Activated CD8-positive, alpha-beta memory T cell treated with anti-CD3 and anti-CD28 coated beads, Interleukin-2, amount 10 ng/mL, durations not matched to agents 7 days and 5 days (primary cell): ENCODE measurements at places on chromosomes 11 and 22.

DNA sequence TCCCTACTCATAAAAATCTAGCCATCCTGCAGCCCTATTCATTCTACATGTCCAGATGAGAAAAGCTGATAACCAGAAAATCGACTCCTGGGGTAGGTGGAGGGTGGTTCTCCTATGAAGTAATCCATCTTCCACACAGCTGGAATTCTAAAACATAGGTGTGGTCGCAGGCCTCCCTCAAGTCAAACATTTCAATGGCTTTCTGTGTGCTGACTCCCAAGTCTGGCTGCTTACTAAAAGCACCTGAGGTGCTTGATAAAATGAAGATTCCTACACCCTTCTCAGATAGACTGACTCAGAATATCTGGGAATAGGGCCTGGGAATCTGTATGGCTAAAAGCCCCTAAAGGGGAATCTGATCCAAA, 26.1 kb downstream of the IRAG1 start:
- DNase-seq: no peak

- no peak for DNase-seq
These were observed 46.9 kb upstream of the PICALM start for GRCh38 chr11:86115542-86116385.

DNA sequence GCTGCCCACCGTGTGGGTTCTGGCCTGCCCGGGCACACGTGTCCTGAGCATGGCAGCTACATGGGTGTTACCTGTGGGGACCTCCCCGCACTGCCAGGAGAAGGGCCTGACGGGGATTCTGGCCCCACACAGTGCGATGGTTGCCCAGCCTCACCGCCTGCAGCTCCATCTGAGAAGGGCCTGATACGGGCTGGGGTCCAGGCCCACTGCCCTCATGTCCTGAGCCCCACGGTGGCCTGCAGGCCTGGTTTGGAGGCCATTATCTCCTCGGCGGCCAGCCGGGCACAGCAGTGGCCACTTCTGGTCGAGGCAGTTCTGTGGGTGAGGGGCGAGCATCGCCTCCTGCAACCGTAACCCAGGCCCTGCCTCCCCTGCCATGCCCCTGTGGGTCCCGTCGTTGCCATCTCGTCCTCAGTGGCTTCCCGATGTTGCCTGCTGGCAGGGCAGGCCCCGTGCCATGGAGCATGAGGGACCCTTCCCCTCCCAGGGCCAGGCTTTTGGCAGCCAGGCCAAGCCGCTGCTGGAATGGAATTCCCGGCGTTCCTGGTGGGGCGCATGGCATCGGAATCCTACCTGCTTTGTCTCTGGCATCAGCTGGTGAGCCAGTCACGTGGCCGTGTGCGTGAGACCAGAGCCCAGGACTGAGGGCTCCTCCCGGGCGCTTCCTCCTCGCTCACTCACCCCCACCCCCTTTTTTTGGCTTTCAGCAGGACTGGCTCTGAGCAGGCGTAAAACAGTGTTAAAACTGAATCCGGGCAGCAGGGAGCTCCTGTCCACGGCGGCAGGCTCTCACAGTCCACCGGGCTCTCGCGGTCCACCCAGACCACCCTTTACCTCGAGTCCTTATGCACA, 71.9 kb upstream of the PPARA start:
- no peak for DNase-seq

GRCh38 chr11:2747248-2748027, 47.6 kb upstream of the KCNQ1OT1 start:
- DNase-seq: no peak

- DNase-seq: no peak
These were observed 5.0 kb upstream of the UBQLNL start for GRCh38 chr11:5521540-5521939.

DNA sequence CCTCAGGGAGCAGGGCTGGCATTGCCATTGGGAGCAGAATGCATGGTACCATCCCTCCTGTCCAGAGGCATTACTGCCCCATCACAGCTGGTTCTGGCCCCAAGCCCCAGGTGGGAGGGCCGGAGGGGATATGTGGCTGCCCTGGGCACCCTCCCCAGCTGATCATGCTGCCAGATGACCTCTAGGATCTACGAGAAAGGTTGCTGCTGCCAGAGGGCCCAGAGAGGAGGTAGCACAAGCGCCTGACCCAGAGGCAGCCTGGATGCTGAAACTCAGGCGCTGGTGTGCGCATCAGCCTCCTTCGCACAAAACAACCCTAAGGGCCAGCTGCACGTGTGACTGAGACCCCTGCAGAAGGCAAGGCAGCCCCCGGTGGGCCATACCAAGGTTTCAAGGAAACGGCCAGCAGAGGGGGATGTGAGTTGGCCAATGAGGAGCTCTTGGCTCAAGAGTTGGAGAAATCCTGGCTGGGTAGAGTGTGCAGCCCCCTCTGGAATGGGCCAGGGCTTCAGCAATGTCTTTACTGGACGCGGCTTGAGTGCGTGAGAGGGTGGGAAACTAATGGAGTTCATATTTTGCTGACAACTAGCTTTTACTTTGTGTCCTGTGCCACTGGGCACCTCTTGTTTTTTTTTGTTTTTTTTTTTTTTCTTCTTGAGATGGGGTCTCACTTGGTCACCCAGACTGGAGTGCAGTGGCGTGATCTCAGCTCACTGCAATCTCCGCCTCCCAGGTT, 88.3 kb upstream of the PARVA start:
- DNase-seq: no peak

DNA sequence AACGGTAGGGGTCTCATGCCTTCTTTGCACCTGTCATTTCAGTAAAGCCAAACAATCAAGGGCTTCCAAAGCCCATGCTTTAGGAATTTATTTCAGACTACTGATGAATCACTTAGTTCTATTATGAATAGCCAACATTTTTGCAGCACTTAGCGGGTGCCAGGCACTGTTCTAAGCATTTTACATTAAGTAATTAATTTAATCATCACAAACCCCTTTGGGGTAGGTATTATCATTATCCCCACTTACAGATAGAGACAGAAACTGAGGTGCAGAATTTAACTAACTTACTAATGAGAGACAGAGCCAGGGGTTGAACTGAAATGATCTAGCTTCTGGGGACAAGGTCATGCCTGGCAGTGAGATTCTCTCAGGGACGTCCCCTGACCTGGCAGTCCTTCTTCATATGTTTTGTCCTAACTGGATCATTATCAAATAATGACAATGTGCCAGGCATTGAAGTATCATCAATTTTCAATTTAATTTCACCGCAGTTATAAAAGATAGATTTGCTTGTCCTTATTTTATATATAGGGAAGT, 31.7 kb upstream of the NAV2 start:
- DNase-seq: no peak

GRCh38 chr11:46369458-46370152, 11.9 kb upstream of the MDK start:
- peak; percentile 71 for DNase-seq

DNA sequence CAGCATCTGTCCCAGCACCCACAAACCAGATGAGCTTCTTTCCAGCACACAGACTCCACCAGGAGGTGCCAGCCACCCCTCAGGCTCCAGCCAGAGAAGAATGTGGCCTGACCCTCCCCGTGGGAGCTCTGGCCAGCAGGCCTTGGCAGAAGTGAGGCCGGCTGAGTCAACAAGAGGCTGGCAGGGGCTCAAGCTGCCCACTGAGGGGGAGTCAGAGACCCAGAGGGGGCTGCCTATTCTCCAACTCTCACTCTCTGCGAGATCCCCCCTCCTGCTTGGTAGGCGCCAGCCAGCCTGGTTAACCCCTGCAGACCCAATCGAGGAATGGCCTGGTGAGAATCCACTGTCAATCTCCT, 10.6 kb upstream of the CDC42EP1 start:
- DNase-seq: no peak

DNA sequence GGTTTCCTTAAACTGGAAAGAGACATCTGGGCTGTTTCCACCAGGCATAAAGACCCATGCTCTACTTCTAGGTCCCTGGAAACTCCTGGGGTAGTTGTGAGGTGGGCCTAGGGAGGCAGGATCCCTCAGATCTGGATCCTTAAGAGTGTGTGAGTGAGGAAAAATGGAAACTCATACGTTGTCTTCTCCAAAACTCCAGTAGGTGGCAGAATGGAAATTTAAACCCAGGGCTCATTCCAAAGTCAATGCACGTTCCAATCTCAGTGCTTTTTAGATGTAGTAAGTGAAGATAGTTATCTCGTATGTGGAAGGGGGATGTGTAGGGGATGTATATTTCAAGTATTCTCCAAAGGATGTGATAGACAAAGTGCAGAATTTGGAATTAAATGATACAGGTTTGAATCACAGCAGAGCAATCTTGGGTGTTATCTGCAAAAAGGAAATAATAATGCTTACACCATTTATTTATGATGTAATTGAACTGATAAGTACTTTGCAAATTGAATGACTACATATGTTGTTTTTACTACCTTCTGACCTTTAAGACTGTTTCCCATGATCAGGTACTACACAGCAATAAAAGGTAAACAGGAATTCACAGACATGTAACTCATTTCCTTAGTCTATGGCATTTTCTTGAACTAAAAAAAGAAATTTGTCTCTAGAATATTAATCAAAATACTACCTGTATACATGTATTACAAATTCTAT, 13.1 kb upstream of the MMP1 start:
- no peak for DNase-seq

DNA sequence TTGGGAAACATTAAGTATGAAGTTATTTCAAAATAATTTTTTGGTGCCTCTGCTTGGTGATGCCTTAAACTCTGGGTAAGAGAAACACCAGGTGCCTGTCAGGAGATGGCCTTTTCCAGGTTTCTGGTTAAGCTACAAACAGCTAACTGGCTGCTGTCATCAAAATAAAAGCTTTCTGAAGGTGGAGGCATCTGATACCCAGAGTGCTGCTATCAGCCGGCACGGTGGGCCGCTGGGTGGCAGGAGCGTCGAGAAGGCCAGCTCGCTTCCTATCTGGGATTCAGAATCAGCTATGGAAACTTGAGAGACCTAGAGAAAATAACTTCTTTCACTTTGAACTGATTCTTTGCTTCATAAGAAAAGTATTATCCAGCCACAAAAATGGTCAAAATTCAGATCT, 80.8 kb upstream of the PITPNB start:
- DNase-seq: no peak

DNA sequence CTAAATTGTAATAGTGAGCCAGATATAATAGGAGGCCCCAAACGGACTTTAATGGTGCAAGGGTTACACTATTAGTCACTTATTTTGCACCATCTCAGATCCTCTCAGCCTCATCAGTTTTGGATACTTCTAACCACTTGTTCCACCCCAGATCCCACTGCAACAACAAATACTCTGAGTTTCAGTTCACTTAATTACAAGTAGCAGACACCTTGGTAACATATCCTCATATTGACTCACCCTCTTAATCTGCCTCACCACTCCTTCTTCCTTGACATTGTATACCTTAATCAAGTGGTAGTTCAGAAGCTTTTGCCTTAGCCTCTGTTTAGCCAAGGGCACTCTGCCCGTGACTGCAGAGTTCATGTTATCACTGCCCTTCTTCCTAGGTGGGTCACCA, 256.1 kb upstream of the UBASH3B start:
- no peak for DNase-seq

DNA sequence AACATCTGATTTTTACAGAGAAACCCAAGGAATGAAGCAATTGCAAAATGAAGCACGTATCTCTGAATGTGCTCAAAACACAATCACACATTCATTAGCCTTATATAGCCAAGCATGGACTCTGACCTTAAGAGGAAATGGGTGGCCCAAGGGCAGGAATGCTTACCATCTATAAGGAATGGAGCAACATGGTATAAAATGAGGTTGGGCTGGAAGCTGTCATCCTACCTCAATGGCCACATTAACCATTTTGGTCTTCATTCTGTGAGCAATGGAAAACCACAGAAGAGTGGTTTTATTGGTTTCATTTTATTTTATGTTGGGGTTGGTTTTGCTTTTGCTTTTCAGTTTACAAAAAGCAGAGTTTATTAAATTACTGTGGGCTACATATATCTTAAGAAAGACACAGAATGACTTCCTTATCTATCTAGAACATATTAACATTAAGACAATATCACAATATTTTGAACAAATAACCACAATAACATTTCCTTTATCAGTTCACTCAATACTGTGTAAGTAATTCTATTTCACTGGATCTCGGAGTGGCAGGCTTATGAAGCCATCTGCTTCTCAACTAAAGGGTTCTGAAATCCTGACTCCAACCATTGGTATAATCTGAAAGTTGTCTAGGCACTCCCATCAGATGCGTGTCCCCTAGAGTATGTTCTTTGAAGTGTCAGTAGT, 10.8 kb upstream of the MS4A13 start:
- DNase-seq: peak; percentile 46

DNA sequence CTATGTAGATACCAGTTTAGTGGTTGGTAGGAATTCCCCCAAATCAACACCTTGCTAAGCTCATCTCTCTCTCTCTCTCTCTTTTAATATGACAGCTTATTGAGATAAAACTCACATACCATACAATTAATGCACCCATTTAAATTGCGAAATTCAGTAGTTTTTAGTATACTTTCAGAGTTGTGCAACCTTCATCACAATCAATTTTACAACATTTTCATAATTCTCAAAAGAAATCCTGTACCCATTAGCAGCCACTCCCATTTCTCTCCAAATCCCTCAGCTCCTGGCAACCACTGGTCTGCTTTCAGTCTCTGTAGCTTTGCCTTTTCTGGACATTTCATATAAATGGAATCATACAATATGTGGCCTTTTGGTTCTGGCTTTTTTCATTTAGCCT, 13.3 kb downstream of the NNMT start:
- no peak for DNase-seq

DNA sequence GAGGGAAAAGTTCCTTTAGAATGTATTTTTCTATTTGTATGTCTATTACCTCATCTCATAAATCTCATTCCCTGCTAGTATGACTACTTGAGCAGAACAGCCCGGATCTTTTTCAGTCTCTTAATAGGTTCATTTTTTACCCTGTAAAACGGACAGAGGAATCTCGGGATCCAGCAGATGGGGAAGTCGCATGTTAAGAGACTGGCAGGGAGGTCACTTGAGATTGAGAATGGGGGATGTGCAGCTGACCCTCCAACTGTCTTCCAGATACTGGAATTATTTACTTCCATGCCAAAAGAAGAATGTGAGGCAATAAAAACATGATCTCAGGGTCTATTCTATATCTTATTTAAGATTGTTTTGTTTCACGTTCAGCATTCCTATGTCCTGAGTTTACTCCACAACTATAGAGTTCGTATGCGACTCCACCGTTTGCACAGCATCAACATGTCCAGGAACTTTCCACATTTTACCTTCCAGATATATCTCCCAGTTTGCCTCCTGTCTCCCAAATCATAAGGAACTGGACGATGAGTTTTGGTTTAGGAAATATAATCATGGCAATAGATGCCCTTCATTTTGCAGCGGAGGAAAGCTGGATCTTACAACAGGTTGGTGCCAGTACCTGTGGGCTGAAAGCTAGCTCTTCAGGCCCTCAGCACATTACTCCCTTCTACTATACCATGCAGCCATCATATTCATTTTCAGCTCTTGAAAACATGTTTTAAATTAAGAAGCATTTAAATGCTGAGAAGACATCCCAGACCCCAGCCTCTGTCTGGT, 181.5 kb downstream of the MAML2 start:
- DNase-seq: no peak
